ENCODE measurements at places on chromosomes 2 and 18. TPM values are rescaled to one million over a fixed set of nuclear protein-coding genes. Genes with fewer than 3 reads are reported as not detected.

Gene PLEKHB2
- 8.7 TPM for polyA plus RNA-seq

Gene UGT1A4
- polyA plus RNA-seq: not detected

Gene ACMSD
- not detected for polyA plus RNA-seq

Gene MC5R
- polyA plus RNA-seq: not detected

Gene SFTPB
- 1.2 TPM for polyA plus RNA-seq

All from heart right ventricle (tissue), 16 donors.